AG09309 (cell line): ENCODE measurements at places on chromosomes 2 and 18.

DNA sequence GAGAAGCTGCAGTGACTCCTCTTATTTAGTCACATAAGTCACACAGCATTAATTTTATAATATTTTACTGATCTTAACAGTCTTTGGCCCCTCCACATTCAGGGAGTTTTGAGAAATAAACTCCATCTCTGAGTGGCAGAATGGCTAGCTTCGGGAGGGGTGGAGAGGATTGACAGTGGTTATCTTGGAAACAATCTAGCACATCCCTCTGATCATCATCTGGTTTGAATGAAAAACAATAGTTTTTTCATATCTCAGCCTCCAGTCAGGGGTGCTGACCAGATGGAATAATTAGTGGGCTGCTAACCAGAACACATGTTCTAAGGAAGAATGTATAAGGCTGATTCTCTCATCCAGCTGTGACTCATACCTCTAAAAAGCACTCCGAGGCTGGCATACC is 477.5 kb downstream of the DPP10 start:
- DNase-seq: no peak

DNA sequence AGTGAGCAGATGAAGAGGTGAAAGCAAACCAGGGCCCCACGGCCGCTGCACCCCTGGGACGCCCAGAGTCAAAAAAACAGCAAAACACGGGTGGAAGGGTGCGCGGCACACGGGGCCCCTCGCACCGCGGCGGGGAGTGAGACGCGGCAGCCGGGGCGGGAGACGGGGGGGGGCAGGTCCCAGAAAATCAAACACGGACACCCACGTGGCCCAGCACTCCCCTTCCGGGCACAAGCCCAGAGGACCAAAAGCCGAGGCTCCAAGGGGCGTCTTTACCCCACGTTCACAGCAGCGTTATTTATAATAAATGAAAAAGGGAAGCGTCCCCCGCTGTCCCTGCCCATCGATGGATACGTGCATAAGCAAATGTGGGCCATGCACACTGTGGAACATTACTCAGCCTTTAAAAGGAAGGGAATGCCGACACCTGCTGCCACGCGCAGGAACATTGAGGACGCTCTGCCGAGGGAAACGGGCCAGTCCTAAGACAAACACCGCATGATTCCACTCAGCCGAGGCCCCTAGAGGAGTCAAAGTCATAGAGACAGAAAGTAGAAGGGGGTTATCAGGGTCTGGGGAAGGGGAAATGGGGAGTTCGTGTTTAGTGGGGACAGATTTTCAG is 677 bp upstream of the COPS9 start:
- DNase-seq: no peak

GRCh38 chr2:181300600-181301291 is 156.4 kb upstream of the ITGA4 start:
- DNase-seq: no peak

- peak; percentile 27 for DNase-seq
Measured at GRCh38 chr2:24816884-24817283, 23.7 kb downstream of the CENPO start.

- DNase-seq: no peak
Measured at GRCh38 chr2:49490710-49491109, 336.4 kb upstream of the FSHR start.

DNA sequence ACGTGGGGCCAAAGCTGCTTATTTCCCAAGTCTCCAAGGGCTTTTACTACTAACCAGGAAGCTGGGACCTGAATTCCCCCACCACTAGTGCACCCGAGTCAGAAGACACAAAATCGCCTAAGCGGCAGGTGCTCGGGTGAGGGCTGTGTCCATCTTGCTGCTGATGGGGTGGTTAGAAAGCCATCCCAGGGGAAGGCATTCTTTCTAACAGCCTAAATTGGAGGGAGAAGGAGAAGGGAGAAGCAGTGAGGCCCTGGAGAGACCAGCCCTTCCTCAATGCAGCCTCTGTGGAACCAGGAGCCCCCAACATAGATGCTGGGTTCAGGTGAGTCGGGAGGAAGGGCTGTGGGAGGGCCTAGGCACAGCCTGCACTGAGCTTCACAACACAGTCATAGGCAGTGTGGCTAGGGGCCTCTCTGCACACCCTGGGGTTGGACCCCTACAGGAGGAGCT is 1.9 kb upstream of the PROM2 start:
- no peak for DNase-seq

GRCh38 chr2:157185476-157186227 is 71.9 kb upstream of the GALNT5 start:
- DNase-seq: no peak

DNA sequence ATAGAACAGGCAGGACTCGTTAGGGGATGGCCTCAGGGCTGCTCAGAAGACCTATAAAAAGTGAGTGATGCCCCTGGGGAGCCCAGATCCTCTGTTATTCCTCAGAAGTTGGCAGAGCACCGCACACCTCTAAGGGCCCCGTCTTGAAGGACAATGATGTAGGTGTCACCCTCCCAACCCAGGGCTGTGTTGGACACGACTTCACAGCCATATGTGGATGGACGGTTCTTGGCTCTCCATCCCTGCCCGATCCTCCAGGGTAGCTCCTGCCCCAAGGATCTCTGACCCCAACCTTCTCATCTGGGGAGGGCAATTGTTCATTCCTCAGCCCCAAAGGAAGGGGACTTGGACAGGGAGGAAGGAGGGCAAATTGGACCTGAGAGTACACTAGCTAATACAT is 246.1 kb downstream of the DYSF start:
- DNase-seq: no peak

DNA sequence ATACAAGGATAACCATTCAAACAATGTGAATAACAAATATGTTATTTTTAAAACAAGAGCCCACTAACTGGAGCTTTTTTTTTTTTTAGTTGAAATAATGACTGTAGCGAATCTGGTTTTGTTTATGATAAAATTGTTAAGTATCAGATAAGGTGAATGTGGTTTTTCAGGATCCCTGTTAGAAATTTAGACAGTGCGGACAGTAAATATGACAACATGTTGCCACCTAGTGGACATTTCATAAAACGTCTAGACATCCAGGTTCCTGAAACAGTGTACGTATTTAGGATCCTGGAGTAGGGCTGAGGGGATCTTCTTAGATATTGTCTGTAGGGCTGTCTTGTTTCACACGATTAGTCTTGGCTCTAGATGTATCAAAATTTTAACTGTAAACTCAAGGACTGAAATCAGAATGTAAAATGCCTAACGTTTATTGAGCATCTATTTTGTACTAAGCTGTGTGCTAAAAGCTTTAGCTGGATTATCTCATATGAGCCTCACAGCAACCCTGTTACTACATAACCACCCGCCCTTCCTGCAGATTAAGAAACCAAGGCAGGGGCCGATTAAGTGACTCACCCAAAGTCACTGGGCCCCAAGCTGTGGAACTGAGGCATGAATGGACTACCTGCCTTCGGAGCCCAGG is 23.9 kb upstream of the CCDC68 start:
- peak; percentile 64 for DNase-seq

GRCh38 chr2:10919771-10920621 is 8.3 kb downstream of the KCNF1 start:
- no peak for DNase-seq

GRCh38 chr18:45441110-45441847 is 174.0 kb upstream of the SLC14A2 start:
- no peak for DNase-seq

DNA sequence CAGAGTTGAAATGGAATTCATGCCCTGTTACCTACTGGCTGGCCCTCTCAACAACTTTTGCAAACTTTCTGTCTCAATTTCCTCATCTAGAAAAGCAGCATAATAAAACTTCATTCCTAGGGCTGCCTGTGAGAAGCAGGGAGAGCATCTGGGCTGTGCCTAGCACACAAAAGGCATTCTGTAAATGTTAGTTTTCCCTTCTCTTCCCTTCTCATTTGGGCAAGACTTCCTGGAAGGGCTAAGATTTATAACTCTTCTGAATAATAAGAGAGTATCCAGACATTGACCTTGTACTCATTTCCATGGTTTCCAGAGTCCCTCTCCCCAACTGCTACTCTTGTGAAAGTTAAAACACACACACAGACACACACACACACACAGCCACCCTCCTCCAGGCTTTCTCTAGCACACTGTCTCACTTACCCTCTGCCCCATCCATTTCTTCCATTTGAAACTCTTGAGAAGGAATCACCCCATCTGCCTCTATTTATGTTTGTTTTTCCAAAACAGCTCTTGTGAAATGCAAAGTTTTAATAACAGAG is 302.1 kb downstream of the SMAD2 start:
- no peak for DNase-seq

DNA sequence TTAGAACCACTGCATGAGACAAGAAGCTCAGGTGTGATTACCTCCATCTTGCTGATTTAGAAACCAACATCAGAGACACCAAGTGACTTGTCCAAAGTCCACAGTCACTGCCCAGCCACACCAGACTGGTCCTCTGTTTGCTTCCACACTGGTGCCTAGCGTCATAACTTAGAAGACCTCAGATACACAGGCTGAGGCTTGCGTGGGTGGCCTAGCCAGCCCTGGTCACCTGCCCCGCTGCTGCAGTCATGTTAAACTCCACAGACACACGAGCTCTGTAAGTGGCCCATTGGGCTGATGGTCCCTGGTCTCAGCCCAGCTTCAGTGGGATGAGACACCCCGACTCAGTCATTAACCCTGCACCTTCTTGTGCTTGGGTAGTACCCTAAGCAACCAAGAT is 47.1 kb downstream of the CNGA3 start:
- DNase-seq: no peak

- DNase-seq: no peak
Measured at GRCh38 chr2:3488061-3488531, 31.2 kb downstream of the ADI1 start.

DNA sequence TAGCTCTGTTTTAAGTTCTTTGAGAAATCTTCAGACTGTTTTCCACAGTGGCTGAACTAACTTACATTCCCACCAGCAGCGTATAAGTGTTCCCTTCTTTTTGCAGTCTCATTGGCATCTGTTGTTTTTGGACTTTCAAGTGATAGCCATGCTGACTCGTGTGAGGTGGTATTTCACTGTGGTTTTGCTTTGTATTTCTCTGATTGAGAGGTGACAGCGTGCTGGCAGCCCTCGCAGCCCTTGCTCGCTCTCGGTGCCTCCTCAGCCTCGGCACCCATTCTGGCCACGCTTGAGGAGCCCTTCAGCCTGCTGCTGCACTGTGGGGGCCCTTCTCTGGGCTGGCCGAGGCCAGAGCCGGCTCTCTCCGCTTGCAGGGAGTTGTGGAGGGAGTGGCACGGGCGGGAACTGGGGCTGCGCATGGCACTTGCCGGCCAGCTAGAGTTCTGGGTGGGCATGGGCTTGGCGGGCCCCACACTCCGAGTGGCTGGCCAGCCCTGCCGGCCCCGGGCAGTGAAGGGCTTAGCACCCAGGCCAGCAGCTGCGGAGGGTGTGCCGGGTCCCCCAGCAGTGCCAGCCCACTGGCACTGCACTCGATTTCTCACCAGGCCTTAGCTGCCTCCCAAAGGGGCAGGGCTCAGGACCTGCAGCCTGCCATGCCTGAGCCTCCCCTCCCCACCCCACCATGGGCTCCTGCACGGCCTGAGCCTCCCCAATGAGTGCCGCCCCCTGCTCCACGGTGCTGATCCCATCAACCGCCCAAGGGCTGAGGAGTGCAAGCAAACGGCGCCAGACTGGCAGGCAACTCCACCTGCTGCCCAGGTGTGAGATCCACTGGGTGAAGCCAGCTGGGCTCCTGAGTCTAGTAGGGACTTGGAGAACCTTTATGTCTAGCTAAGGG is 151.8 kb downstream of the IRS1 start:
- no peak for DNase-seq

DNA sequence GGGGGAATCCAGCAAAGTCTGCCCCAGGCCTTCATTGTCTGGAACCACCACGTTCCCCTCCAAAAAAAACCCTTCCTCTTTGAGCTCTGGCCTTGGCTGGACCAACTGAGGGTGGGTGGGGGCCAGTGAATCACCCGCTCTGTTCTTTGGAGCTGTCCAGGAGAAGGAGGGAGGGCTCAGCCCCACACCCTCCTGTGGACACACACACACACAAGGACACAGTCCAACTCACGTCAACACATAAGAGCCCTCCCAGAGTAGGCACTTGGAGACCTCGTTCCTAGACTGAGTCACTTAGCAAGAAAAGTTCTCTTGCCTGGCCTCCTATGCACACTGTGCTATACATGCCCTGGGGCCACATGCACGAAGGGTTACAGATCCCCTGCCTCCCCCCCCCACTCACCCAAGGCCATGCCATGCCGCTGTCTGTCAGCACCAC is 1.2 kb upstream of the TNS1 start:
- DNase-seq: peak; percentile 96

- no peak for DNase-seq
Measured at GRCh38 chr2:118097657-118098056, 9.4 kb downstream of the INSIG2 start.

DNA sequence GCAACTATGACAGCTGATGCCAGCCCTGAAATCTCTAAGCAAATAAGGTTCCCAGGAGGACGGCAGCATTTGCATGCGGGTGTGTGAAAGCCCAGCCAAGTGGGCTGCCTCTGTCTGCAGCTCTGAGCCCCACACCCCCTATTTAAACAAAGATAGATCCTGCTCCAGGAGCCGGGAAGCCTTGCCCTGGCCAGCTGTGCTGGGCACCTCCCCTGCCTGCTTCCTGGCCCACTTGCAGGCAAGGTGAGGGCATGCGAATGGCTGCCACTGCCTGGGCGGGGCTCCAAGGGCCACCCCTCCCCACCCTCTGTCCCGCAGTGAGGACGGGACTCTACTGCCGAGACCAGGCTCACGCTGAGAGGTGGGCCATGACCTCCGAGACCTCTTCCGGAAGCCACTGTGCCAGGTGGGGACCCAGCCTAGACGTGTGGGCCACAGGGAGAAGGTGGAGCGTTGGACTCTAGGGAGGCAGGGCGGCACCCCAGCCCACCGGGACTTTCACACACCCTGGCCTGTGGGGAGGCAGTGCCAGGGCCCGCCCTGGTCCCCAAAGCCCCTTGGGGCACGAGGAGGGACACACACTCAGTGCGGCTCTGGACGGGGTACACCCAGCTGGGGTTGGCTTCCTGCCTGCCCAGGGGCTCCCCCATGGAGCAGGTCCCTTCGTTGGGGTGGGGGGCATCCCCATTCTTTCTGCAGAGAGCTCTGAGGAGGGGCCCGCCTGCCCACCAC is at the start of gene ANO7:
Gene ANO7, plus strand, starts transcription at position 317 of the 732 bp plus-strand sequence. CDS start 1,387 bp downstream, outside the sequence.
- no peak for DNase-seq

DNA sequence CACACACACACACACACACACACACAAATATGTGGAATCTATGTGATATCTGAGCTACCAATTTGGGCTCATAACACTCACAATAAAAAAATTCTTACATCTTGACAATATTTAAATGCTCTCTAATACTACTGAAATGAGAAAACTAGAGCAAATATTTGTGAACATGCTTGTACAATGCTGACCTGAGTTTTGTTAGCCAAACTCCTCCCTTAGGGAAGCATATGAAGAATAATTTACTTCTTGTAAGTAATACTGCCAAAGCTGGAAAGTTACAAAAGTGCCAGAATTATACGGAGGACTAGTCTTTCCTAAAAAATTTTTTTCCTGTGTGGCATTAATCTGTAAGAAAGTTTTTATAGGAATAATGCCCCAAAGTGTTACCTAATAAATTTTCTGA is 18.5 kb downstream of the MBD2 start:
- no peak for DNase-seq

DNA sequence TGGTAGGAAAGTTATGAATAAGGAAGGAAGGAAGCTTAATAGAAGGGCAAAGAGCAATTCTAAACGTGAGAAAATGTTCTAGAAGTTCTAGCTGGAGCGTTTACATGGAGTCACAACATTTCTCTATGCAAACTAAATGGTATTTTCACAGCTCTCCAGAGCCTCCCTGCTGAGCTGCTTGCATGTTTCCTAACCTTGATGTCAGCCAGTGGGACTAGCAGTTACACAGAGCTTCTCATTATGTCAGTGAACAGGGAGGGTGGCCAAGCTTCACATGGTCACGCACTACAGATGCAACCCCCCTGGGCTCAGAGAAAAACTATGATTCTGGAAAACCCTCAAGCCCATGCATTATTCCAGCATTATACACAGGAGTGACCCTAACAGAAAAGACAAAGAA is 153.4 kb upstream of the CCDC150 start:
- DNase-seq: no peak
